Right cardiac atrium (tissue), 5 donors: ENCODE measurements at places on chromosomes 11 and 22. TPM values are rescaled to one million over a fixed set of nuclear protein-coding genes. Genes with fewer than 3 reads are reported as not detected.

DNA sequence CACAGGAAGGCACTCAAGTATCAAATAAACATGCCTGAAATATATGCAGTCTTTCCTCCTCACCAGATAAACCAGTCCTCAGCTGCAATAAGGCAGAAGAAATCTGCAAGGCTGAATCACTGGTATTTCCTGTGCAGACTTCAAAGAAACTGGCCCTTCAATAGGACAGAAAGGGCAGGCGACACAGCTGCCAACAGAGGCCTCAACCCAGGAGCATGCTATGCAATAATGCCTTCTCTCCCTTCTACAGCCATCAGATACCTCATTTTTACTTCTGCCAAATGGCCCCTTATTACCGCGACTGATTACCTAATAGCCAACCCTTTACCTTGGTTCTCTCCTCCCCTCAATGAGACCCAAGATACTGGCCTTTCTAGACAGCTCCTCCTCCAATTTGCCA is 8.0 kb downstream of the NUMA1 start:
- DNase-seq: no peak

CALCA gene
- not detected for total RNA-seq

- DNase-seq: no peak
These were observed 20.3 kb downstream of the MRGPRD start for GRCh38 chr11:68960294-68961071.

ACRV1 gene
- total RNA-seq: not detected

OR52L1 gene
- not detected for total RNA-seq

- DNase-seq: no peak
These were observed 16.5 kb upstream of the BMAL1 start for GRCh38 chr11:13260963-13261588.

ACAD8 gene
- total RNA-seq: 23.4 TPM

GRCh38 chr22:29713156-29713727 is 6.6 kb upstream of the CABP7 start:
- DNase-seq: no peak

PLEKHA7 gene
- 44.6 TPM for total RNA-seq

DNA sequence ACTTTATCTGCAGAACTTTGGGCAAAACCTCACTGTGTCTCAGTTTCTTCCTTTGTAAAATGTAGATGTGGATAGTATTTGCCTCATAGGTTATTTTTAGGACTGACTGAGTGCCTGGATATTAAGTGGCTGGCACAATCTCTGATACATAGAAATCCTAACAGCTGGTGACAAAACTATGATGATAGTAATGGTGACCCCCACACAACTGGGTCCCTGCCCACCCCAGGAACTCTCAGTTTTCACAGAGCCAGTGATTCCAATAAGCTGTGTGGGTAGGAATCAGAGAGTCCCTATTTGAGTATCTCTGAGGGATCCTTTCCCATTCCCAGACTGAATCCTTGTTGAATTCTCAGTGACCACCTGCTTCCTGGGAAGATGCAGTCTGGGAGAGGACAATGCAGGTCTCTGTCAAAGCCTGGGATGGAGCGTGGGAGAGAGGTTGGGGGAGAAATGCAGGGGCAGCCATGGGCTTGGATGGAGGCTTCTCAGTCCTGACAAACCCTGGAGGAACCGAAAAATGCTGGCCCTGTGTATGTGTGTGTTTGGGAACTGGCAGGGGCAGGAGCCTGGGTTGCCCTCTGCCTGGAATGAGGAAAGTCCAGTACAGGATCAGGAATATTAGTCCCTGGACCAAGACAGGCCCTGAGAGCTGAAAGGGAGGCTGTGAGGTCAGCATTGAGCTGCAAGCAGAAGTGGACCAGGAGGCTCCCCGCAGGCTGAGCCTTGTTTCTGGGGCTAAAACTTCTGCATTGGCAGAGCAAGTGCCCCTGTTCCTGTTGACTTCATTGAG is 6.1 kb upstream of the P2RY6 start:
- no peak for DNase-seq
